Colonic mucosa (tissue), 4 donors: ENCODE measurements at places on chromosomes 1 and 21.

DNA sequence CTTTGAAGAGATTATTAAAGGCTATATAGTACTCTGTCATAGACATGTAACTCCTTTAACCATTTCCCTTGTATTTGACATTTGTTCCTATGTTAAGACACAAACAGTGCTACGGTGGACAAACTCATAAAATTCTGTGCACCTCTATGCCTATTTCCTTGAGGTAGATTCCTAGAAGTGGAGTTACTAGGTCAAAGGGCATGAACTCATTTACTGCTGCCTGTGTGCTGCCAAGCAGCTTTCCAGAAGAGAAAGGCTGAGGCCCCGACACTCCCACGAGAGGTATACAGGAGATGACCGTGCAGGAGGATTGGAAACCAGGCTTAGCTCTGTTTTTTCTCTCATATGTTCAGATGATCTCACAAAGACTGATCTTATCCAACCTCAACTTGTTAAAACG lies 34.4 kb upstream of the TENT5C start:
- DNase-seq = peak; percentile 56

GRCh38 chr1:40316595-40317393 lies at the start of gene COL9A2:
Gene COL9A2, minus strand, starts transcription at chr1:40317286. Its CDS starts 89 bp downstream, at chr1:40317197.
- no peak for DNase-seq

GRCh38 chr1:175521249-175522040 lies 221.9 kb downstream of the TNR start:
- peak; percentile 34 for DNase-seq

DNA sequence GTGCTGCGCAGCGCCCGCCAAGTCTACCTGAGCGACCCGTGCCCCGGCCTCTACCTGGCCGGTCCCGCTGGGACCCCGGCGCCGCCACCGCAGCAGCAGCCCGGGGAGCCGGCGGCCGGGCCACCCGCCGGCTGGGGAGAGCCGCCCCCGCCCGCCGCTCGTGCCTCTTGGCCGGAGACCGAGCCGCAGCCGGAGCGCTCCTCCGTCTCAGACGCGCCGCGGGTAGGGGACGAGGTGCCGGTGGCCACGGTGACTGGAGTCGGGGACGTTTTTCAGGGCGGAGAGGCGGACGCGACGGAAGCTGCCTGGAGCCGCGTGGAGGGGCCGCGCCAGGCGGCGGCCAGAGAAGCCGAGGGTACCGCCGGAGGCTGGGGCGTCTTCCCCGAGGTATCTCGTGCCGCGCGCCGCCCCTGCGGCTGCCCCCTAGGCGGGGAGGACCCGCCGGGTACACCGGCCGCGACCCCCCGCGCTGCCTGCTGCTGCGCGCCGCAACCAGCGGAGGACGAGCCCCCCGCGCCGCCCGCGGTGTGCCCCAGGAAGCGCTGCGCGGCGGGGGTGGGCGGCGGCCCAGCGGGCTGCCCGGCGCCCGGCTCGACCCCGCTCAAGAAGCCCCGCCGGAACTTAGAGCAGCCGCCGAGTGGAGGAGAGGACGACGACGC lies 646 bp downstream of the IER5 start:
- no peak for DNase-seq

GRCh38 chr1:58584082-58584895 lies 7.2 kb upstream of the TACSTD2 start:
- peak; percentile 29 for DNase-seq

DNA sequence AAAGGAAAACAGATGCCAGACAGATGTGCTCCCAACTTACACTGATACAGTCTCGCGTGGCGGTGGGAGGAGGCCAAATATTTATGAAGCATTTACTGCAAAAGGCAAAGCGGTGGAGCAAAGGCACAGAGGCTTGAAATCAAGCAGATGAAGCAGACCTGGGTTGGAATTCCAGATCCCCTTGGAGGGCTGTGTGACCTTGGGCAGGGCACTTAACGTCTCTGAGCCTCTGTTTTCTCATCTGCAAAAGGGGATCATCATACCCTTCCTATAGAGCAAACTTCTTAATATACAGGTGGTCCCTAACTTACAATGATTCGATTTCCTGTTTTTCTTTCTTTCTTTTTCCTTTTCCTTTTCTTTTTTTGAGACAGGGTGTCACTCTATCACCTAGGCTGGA lies 54.1 kb downstream of the IGSF21 start:
- DNase-seq = no peak

GRCh38 chr1:208885060-208885459 lies 640.9 kb upstream of the PLXNA2 start:
- DNase-seq = no peak
